EH (cell line): ENCODE measurements at places on chromosomes 5 and 9.
A peak's percentile ranks its signal among the peaks of the same experiment; 100 is the strongest.

DNA sequence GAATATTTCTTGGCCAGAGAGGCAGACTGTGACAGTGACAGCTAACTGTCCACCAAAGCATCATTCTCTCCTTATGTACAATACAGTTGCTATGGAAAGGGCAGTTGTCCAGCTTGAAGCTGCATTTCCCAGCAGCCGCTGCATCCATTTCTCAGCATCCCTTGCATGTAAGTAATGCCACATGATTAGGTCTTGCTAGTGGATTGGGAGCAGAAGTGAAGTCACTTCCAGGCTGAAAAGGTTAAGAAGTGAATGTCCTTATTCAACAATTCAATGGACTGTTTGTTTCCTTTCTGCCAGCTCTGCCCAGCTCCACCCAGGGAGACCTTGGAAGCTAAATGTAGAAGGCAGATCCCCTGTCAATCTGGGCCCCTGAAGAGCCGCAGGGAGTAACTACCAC lies 26.1 kb upstream of the RETREG1 start:
- DNase-seq = no peak

GRCh38 chr9:134666831-134667230 lies 25.2 kb downstream of the COL5A1 start:
- DNase-seq = peak; percentile 74

GRCh38 chr5:166117072-166118066 lies 2174.1 kb upstream of the WWC1 start:
- no peak for DNase-seq

- DNase-seq = no peak
These were observed 41.4 kb downstream of the PDE8B start for GRCh38 chr5:77251921-77252320.

- DNase-seq = peak; percentile 94
These were observed 85.1 kb downstream of the FGF1 start for GRCh38 chr5:142600611-142601358.
